CD8-positive, alpha-beta memory T cell (primary cell): ENCODE measurements at places on chromosomes 7 and 10. TPM values are rescaled to one million over a fixed set of nuclear protein-coding genes. Genes with fewer than 3 reads are reported as not detected.

DNA sequence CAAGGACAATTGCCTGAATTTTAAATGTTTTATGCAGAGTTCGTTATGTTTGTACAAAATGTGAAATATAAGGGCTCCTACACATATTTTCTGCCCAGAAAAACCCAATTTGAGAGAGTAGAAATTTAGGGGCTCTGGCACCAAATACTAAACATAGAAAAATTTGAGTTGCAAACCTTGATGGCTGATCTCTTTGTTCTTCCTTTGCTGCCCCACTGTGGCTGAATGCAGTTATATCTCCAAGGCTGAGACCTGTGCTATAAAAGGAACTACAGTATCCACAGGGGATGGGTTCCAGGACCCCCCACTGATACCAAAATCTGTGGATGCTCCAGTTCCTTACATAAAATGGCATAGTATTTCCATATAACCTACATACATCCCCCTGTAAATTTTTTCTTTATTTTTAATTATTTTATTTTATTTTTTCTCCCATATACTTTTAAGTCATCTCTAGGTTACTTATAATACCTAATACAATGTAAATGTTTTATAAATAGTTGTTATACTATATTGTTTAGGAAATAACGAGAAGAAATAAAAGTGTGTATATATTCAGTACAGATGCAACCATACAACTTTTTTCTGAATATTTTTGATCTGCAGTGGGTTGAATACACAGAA lies 22.5 kb downstream of the CFAP43 start:
- peak; percentile 31 for DNase-seq

GRCh38 chr10:91416339-91416855 lies 6.3 kb downstream of the HECTD2 start:
- no peak for DNase-seq

- DNase-seq = no peak
These were observed 2.4 kb downstream of the ABLIM1 start for GRCh38 chr10:114655671-114656070.

GRCh38 chr7:98312201-98312600 lies 30.7 kb downstream of the BRI3 start:
- DNase-seq = no peak

DNA sequence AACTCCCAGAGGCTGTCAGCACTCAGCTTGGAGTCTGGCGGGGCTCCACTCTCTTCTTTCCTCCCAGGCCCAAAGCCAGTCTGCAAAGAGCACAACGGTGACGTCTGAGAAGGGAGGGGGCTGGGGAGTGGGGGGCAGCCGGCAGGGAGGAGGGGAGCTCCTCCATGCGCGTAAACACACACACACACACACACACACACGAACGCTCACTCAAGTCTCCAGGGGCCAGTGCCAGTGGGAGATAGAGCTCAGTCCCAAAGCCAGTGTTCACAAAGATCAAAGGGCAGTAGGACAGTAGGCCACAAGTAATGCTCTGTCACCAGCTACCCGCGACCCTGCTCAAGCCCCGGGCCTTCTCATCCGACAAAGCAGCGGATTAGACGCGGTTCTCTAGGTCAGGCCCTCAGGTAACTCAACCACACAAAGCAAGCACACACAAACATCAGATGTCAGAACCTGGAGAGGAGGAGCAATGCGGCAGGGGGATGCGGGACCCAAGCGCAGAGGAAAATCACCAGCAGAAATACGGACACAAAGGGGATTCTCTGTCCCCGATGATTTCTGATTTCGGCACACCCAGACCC lies 19.9 kb downstream of the TCAF1 start:
- no peak for DNase-seq

DNA sequence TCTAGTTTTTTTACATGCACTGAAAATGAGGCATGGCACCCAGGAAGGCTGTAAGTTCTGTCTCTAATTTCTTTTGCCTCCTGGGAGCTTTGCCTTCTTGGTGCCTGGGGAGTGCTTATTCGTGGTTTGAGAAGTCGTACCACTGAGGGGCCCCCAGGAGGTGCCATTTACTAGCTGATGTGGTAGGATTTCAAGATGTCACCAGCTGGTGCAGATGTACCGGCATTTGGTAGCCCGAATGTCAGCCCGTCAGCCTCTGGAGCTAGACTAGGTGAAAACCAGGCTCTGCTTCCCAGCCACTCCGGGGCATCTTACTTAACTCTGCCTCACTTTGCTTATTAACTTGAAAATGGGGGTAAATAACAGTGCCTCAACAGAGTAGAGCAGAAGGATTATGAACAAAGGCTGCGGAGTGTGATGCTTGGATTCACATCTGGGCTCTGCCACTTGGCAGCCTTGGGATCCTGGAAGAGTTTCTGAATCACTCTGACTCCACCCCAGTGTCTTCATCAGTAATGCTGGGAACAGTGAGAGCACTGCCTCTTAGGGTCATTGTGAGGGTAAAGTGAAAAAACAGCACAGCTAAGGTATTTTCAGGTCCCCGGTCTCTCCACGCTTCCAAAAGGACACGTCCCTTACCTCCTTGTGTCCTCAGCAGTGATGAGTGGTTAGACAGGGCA lies 31.4 kb upstream of the BTBD16 start:
- no peak for DNase-seq

DNA sequence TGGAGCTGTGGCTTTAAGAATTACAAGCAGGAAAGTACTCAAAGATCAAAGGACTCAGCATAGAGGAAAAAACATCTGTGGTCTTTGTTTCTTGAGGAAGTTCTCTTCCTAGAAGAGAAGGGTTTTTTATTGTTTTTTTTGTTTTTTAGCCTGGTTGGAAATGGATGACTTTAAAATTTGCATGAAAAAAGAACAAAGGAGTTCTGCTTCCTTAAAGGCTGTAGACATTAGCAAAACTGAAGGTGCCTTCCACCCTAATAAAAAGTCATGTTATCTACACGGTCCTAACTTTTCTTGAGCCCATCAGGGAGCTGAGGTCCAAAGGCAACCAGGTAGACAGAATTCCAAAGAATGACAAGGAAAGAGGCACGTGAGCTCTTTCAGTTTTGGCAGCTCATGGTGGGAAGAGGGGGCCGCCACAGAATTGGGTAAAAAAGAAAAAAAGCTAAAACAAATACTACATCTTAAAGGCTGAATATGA lies 356.6 kb downstream of the SH2D4B start:
- no peak for DNase-seq

GRCh38 chr7:40891232-40891631 lies 756.4 kb downstream of the SUGCT start:
- no peak for DNase-seq

The PMPCB gene
- total RNA-seq = 81.9 TPM

The MBL2 gene
- total RNA-seq = not detected

The SPDYE17 gene
- total RNA-seq = not detected

The NPY4R2 gene
- not detected for total RNA-seq

The ATP6V0E2 gene
- 76.2 TPM for total RNA-seq

The ZNF398 gene
- 15.7 TPM for total RNA-seq
